AG09309 (cell line): ENCODE measurements at places on chromosomes 1 and 21.

- DNase-seq: no peak
These were observed 29.6 kb downstream of the APP start for GRCh38 chr21:26140926-26141325.

DNA sequence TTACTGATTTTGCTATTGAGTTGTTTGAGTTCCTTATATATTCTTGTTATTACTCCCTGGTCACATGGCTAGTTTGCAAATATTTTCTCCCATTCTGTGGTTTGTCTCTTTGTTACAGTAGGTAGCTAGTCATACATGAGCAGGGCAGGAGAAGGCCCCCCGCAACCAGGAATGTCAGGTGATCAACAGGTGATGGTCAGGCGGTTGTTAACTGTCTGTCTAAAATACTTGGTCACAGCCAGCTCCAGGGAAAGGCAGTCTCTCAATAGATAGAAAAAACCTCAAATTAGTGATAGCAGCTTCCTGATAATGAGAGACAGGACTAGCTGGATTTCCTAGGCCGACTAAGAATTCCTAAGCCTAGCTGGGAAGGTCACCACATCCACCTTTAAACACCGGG, 217.9 kb downstream of the RHOU start:
- DNase-seq: no peak

- no peak for DNase-seq
These were observed 17.6 kb downstream of the FAM20B start for GRCh38 chr1:179043266-179043665.

- no peak for DNase-seq
These were observed 47.9 kb downstream of the SERBP1 start for GRCh38 chr1:67382292-67382691.

DNA sequence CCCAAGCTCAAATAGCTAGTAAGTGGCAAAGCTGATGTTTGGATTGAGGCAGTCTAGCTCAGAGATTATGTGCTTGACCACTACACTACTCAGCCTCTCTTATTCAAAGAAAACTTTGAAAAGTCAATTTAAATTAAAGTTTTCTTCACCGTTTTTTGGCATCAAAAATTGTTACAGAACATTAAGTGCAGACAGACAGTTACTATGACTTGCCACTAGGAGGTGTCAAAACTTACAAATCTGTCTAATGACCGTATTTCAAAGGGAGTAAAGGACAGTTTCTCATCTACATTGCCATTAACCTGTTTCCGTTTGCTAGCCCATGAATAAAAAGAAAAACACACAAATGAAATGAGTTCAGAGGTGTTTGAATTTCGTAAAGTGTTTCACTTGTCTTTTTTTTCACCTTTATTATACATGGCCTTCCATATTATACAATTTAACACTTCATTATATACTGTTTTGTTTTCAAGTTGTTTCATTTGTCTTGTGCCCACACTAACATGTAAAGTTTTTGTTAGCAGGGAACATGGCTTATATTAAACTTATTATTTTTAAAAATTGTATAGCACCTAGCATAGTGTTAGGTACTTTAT, 57.4 kb upstream of the MTF2 start:
- DNase-seq: no peak

GRCh38 chr1:234489698-234490077, 10.7 kb upstream of the TARBP1 start:
- DNase-seq: no peak

DNA sequence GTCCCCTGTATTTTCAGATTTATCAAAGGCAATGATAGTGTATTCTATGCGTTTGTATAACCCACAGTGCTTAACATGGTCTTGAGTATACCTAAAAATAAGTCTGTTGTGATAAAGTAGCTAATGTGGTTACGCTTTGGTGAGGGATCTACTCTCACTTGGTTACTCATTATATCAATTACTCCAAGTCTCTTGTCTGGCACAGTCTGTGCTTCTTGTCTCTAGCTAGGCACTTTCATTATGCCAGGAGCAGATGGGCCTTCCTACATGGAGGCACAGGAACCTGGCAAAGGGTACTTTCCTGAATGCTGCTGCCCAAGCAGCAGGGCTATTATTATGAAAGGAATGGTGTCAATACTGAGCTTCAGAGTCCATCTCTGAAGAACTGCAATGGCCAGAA, 4.2 kb upstream of the PTPN22 start:
- DNase-seq: no peak
